ENCODE measurements at places on chromosomes 3 and 15.

- DNase-seq = no peak
Observed at GRCh38 chr3:30332196-30333021, 274.0 kb upstream of the TGFBR2 start.

DNA sequence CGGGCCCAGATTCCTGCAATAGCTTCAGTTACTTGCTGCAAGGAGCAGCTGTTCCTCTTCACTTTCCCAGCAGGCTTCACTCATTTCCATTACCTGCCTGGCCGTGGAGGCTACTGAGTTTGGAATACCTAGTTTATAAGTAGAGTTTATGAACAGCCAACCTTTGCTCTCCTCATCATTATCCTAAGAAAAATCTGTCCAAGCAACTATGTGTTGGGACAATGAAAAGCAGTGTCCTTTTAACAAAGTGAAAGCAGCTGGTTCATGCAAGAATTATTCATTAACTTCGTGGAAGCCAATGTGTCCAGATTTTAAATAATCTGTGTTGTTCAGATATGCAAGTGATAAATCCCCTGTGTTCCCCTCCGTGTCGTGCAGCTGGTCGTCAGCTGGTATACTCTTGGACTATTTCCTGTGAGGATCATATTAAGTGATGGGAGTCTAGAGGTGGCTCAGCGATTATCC is 39.3 kb upstream of the SSR3 start:
- no peak for DNase-seq

GRCh38 chr3:189999718-190000117 is 121.0 kb downstream of the P3H2 start:
- DNase-seq = no peak

DNA sequence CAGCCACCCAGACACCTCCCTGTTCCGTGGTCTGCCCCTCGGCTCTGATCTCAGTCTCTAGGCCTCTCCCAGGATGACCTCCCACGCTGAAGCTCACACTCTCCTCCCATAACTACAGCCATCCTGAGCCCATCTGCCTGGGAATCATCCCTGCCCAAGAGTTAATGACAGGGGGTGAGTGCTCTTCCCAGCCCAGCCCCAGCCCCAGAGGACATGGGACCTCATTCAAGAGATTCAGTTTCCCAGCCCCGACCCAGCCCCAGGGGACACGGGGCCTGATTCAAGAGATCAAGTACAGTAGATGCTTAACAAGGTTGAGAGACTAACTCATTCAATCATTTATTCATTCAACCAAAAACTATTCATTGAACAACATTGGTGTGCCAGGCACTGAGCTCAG is 272.0 kb downstream of the XXYLT1 start:
- no peak for DNase-seq

GRCh38 chr3:84961521-84962255 is 2.9 kb downstream of the CADM2 start:
- no peak for DNase-seq

GRCh38 chr3:161940621-161940965 is 444.0 kb downstream of the OTOL1 start:
- no peak for DNase-seq

GRCh38 chr15:32834156-32834555 is 116.4 kb downstream of the GREM1 start:
- no peak for DNase-seq

- peak; percentile 88 for DNase-seq
Observed at GRCh38 chr3:37183375-37183831, 9.0 kb upstream of the LRRFIP2 start.

GRCh38 chr3:87196879-87197278 is 30.2 kb upstream of the CHMP2B start:
- no peak for DNase-seq

- no peak for DNase-seq
Observed at GRCh38 chr15:71758711-71759110, 51.6 kb upstream of the NR2E3 start.

GRCh38 chr3:137110392-137110996 is 152.7 kb downstream of the IL20RB start:
- DNase-seq = no peak

GRCh38 chr15:20340931-20341661 is 200.5 kb downstream of the GOLGA6L6 start:
- no peak for DNase-seq

GRCh38 chr15:67091071-67091979 is 25.9 kb downstream of the SMAD3 start:
- peak; percentile 100 for DNase-seq

DNA sequence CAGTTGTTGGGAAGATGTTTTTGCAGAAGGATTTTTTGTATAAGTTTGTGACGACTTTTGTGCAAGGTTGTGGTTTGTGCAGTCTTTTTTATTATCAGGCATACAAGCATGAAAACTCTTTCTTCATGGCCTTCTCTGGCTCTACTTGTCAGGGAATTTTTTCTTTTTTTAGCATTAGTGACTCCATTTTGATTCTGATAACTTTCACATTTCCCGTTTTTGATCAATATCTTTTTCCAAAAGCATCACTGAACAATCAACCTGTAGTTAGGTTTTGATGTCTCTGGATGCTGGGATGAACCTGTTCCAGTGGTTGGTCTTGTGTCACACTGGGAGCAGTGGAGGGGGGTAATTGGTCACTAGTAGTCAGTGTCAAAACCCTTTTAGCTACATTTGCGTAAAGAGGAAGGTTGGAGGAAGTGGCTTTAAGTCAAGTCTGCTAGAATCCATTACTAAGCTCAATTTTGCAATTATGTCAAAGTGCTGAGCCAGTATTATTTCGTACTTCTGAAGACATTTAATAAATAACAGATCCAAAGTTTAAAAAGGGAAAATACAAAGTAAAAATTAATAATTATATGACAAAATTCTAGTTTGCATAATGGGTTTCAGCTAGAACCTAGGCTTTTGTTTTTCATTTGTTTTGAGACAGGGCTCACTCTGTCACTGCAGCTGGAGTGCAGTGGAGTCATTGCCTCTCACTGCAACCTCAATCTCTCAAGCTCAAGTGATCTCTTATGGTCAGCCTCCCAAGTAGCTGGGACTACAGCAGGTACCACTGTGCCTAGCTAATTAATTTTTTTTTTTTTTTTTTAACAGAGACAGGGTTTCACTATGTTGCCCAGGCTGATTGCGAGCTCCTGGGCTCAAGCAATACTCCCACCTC is 18.8 kb upstream of the CFAP161 start:
- no peak for DNase-seq

GRCh38 chr3:197546307-197547085 is 9.3 kb downstream of the BDH1 start:
- no peak for DNase-seq

DNA sequence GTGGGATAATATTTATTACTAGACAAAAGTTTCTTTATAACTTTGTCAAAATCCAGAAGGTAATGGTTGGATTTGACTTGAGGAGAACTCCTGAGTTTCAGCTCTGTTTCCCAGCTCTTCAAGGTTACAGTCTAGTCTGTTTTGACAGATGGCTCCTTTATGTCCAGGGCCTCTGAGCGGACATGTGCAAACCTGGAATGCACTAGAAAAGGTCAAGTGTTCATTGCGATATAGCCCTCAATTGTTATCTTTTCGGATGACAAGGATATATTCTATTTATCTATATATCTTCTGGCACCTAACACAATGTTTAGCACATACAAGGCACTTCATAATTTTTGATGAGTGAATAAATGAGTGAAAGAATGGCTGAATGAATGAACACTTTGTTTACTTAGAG is 513.2 kb upstream of the GOLIM4 start:
- no peak for DNase-seq

GRCh38 chr3:46090161-46090591 is 62.9 kb upstream of the XCR1 start:
- DNase-seq = no peak

Data from NCI-H226 (cell line).